ENCODE measurements at places on chromosomes 12 and 14.

DNA sequence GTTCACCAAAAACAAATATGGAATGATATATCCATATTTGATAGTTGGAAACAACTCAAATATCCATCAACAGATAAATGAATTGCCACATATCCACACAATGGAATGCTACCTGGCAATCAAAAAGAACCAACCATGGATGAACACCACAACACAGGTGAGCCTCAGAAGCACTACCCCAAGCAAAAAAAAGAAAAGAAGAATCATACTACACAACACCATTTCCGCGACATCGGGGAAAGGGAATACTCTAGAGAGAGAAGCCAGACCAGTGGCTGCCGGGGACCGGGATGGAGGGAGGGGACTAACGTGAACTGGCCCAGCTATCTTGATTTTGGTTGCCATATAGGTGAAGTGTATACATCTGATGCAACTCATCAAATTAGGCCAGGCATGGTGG, 41.4 kb downstream of the SCARB1 start:
- no peak for DNase-seq

- DNase-seq, result no peak
Observed at GRCh38 chr12:3097836-3098235, 20.7 kb downstream of the TSPAN9 start.

DNA sequence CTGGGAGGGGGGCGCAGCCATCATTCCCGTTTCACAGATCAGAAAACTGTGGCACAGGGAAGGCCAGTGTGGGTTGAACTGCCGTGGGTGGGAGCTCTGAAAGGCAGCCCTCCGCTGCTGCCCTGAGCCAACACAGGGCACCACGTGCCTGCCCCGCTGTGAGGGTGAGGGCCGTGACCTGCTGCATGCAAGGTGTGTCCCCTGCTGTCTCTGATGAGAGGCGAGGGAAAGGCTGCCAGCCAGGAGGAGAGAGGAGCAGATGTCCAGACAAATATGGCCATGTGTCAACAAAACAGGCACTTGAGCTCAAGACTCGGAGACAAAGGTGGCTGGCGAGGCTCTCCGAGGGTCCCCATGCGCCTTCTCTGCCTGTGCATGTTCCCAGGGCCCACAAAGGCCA, 108.8 kb downstream of the RBM19 start:
- DNase-seq, result no peak

- DNase-seq, result no peak
Observed at GRCh38 chr12:109586385-109587296, 13.0 kb downstream of the MVK start.

DNA sequence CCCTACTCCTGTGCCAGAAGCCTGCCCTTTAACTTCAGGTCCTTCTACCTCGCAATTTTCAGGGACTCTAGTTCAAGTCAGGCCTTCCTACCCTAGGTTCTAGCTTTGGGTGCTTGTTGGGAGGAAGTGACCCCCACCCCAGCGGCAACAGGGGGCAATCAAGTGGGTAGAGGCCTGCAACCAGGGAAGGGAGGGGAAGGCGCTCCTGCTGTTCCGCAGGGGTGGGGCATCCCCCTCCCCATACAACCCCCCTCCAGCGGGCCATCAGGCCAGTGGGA, 204 bp upstream of the PRPH start:
- DNase-seq, result no peak

DNA sequence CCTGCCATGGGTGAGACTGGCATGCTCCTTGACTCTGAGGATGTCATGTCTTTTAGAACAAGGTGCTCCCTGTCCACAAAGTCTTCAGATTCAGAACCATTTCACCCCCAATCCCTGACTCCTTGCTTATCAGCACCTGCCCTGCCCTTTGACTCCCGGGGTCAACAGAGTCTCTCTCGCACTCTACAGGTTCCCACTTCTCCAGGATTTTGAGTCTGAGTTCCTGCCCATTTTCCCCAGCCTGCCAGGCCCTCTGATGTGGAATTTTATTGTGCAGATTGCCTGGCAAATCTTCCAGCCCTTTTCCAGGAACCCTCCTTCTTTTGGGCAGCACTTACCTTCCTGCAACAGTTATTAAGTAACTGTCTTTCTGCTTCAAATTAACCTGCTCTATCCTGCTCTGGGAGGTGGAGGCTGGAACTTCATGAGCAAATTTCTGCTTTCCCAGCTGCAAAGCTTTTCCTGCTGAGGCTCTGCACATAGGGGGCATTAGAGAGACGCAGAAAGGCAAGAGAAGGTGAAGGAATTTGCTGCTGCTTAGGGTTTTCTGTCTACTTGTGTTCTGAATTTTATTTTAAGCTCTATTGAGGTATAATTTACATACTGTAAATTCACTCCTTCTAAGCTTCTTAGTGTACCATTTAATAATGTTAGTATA, 259.1 kb downstream of the PCNX1 start:
- no peak for DNase-seq

DNA sequence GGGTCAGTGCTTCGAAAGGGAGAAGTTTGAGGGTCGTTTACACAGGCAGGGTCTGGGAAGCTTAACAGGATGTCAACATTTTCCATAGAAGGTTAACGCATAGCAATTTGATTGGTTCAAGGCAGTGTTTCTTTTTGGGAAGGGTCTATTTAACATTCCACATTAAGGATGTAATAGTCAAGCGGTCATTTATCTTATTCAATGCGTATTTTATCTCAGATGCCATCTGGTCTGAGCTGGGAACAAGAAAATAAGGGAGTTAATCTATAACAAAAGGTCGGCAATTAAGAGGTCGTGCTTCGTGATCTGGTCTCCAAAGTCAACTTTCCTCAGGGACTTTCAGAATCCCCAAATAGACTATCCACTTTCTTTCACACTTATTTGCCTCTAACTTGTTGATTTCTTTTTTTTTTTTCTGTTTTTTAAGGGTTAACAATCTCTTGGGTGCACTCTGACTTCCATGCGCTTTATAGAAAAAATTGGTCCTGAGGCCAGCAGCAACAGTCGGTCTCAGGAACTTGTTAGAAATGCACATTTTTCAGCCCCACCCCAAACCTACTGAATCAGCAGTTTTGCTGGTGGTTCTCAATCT, 550 bp upstream of the RESF1 start:
- no peak for DNase-seq

- no peak for DNase-seq
Observed at GRCh38 chr14:31059152-31059924, 33.2 kb upstream of the STRN3 start.

DNA sequence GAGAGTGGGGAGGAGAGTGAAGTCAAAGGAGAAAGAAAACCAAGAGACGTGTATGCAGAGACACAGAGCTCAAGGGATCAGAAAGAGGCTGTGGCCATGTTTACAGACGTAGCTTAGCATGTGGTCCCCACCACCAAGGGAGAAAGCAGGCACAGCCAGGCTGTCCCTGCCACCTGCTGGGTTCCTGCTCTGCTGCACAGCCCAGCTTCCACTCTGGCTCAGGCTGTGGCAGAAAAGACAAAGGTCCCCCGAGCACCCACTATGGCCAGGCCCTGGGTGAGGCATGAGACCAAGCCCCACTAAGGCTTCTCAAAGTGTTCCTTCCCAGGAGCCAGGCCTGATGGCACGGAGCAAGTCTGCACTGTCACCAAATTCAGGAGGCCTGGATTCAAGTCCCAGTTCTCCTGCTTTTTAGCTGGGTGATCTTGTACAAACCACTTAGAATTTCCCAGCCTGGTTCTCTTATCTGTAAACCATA, 25.9 kb upstream of the COL2A1 start:
- DNase-seq, result no peak

- DNase-seq, result no peak
Observed at GRCh38 chr14:47919997-47920396, 244.6 kb upstream of the MDGA2 start.

DNA sequence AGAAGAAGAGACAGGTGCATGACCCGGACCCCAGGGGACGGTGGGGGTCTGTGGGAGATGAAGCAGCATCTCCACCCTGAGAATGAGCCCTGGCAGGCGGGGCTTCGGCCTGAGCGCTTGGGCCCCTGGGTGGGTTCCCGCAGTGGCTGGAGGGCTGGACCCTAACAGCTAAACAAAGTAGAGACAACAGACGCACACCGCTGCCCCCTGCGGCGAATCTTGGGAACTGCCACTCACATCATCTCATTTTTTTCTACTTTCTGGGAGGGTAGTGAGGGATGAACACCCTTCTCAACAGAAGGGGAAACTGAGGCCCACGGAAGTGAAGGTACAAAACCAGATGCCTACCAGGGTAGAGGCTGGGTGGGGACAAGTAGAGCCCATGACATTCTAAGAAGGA, 104.7 kb downstream of the RFLNA start:
- peak; percentile 27 for DNase-seq

GRCh38 chr12:93972411-93973208, 175.8 kb upstream of the PLXNC1 start:
- no peak for DNase-seq

DNA sequence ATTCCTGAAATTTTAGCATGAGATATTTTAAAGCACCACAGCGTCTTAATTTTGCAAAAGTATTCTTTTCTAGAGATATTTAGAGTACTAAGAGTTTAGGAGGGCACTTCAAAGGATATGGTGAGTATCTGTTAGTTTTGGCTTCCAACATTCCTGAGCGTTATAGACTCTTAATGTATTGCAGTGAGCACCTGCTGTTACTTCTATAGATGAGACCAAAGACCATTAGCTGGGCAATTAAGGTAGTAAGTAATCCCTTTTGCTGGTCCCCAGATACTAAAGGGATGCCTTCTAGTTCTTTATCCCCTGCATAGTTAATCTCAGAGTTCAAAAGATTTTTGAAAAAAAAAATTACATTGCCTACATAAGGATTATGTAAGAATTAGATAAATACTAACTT, 975.6 kb downstream of the GALC start:
- no peak for DNase-seq

GRCh38 chr14:21668377-21668776, 5.2 kb downstream of the OR4E1 start:
- no peak for DNase-seq

DNA sequence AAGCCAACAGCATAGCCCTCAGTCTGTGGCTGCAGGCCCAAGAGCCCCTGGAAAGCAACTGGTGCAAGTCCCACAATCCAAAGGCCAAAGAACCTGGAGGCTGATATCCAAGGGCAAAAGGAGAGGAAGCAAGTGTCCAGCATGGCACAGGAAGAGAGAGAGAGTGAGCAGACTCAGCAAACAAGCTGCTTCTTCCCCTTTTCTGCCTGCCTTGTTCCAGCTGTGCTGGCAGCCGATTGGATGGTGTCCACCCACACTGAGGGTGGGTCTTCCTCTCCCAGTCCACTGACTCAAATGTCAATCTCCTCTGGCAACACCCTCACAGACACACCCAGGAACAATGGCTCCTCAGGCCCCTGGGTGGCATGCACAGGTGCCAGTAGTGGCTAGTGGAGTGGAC, 33.5 kb downstream of the SMCO2 start:
- no peak for DNase-seq

- no peak for DNase-seq
Observed at GRCh38 chr12:75550401-75551240, 39.2 kb upstream of the KRR1 start.

DNA sequence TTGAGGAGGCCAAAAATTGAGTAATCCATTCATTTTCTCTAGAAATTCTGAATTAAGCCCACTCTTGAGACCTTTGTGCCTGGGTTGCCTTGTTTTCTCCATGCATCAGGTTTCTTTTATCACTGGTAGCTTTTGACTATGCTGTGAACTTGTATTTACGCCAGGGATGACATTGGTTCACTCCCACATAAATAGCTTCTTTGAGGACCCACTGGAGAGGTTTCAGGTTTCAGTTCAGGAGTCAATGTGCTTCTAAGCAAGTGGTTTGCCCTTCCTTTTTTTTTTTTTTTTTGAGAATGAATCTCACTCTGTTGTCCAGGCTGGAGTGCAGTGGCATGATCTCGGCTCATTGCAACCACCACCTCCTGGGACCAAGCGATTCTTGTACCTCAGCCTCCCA, 10.2 kb upstream of the SLC17A8 start:
- DNase-seq, result no peak

- DNase-seq, result no peak
Observed at GRCh38 chr12:10256064-10256463, 43.4 kb downstream of the GABARAPL1 start.

- DNase-seq, result no peak
Observed at GRCh38 chr14:78181270-78181669, 11.1 kb downstream of the NRXN3 start.

GRCh38 chr12:107646436-107646835, 39.2 kb upstream of the PWP1 start:
- DNase-seq, result no peak

- no peak for DNase-seq
Observed at GRCh38 chr14:53975444-53975843, 18.8 kb upstream of the BMP4 start.

DNA sequence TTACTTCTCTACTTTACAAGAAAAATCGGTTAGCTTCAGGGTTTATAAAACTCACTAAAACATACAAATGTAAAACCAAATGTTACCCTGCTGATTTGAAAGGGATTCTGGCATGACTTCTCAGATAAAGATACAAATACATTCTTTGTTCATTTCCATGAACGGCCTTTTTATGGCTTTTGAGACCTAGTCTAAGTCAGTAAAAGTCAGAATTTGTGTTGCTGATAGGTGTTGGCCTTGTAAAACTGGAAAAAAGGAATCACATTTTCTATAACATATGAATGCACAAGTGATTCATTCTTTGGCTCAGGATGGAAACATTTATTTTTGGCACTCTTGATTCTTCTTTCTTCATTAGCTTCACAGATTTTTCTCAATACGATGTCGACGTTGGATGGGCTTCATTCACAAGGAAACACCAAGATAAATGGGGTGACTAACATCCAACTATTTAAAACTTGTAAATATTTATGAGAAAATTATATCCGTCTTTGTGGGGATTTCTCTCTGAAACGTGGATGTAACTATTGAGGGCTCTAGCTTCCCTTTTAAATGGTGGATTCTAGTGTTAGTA, 27.0 kb upstream of the CPM start:
- DNase-seq, result no peak

DNA sequence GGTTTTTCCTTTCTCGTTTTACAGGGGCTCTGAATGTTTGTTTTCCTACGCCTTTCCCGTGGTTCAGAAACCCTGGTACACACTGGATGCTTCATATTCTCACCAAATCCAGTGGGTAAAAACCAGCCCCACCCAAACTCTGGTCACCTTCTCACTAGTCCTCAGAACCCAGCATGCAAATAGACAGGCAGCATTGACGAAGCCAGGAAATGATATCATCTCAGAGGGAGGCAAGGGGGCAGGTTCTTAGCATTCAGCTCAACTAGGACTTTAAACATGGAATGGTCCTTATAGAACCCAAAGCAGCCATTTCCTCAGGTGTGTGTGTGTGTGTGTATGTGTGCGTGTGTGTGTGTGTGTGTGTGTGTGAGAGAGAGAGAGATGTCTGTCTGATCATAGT, 142.0 kb downstream of the KCNK10 start:
- no peak for DNase-seq

- no peak for DNase-seq
Observed at GRCh38 chr14:94329857-94330256, 6.7 kb upstream of the SERPINA6 start.
